AG20443 (cell line): ENCODE measurements at places on chromosomes 1 and 21.

- DNase-seq: no peak
Observed at GRCh38 chr21:38843806-38844503, 38.2 kb downstream of the ETS2 start.

DNA sequence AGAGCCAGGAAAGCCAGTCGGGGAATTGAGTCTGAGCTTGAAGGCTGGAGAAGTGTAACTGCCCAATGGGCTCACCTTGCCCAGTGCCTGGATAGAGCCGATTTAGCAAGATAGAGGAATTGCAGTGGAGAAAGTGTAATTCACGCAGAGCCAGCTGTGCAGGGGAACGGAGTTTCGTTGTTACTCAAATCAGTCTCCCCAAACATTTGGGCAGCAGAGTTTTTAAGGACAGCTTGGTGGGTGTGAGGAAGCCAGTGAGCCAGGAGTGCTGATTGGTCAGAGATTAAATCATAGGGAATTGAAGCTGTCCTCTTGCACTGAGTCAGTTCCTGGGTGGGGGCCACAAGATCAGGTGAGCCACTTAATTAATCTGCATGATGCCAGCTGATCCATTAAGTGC is 28.4 kb upstream of the NLRP3 start:
- DNase-seq: no peak

GRCh38 chr21:45892156-45892915 is 89.2 kb upstream of the COL6A1 start:
- DNase-seq: no peak

DNA sequence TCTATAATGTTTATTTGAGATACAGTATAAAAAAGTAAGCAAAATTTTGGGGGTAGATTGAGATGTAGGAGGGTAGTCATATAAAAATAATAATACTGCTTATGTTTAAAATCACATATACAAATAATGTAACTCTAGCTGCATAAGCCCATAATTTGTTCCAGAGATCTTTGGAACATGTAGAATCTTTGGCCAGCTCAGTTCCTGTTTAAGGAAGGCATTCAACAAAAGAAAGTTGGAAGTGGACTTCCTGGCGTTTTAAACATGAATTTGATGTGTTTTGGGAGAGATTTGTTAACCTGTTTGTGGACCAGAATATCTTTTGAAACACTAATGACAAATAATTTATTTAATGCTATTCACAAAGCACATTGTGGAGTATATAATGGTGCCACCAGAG is 27.7 kb downstream of the GIPC2 start:
- no peak for DNase-seq
